ENCODE measurements at places on chromosomes 7 and 10.

- DNase-seq = no peak
Measured at GRCh38 chr7:36188906-36189305, 35.9 kb downstream of the EEPD1 start.

DNA sequence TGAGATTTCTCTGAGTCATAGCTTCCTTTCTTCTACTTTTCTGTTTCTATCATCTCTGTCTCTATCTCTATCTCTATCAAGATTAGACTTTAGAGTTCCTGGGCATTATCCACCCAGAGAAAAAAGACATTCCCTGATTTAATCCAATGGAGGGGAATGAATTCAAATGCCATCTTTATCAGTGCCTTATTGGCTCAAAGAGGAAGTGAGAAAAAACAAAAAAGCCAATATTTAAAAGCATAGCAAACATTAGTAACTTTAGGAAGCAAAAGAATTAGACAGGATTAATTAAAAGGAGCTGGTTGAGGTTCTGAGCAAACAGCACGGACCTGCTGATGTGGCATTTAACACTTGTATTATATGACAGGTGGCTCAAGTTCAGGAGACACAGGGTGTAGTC, 736.5 kb downstream of the REEP3 start:
- DNase-seq = no peak

DNA sequence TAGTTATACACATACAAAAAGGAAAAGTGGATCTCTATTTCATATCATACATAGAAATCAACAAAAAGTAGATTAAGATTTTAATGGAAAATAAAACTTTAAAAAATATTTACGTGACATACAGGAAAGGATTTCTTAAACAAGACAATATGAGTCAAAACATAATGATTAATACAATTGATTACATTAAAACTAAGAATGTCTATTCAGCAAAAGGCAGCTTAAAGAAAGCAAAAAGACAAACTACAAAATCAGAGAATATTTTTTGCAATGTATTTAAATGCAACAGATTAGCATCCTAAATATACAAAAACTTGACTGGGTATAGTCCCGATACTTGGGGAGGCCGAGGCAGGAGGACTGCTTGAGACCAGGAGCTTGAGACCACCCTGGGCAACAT, 50.5 kb downstream of the VAX1 start:
- no peak for DNase-seq

DNA sequence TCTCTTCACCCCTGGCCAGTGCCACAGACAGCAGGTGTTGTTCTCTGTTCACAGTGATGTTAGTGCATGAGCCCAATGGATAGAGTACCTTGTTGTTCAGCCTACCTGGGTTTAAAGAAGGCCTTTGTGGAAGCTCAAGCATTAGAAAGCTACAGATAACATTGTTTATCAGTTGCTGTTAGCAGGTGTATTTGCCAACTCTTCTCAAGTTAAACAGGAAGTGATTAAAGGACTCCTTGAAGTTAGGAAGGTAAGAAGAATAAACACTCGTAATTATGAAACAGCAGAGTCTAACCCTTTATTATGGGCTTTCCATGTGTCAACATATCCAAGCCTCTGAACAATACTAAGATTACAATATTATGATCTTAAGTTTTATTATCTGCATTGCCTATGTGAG, 25.9 kb downstream of the RGR start:
- no peak for DNase-seq

GRCh38 chr10:63204667-63205391, 71.7 kb downstream of the NRBF2 start:
- no peak for DNase-seq

- no peak for DNase-seq
Measured at GRCh38 chr10:89888321-89889070, 187.1 kb downstream of the KIF20B start.

DNA sequence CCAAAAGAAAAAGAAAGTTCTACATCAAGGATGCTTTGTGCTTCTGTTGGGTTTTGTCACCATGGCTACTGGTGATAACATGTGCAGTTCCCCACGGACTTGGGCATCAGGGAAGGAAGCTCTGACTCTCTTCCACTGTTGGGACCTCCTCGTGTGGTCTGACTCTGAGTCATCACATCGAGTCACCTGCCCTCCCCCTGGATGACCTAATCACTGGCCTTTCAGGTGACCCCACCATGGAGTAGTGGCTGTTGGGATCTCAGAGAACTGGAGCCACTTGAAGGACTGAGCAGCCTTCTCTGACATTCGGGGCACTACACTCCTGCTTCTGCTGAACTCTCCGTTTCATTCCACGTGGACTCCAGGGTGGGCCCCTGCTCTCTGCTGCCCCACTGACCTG, 60.8 kb upstream of the DOCK1 start:
- DNase-seq = no peak

DNA sequence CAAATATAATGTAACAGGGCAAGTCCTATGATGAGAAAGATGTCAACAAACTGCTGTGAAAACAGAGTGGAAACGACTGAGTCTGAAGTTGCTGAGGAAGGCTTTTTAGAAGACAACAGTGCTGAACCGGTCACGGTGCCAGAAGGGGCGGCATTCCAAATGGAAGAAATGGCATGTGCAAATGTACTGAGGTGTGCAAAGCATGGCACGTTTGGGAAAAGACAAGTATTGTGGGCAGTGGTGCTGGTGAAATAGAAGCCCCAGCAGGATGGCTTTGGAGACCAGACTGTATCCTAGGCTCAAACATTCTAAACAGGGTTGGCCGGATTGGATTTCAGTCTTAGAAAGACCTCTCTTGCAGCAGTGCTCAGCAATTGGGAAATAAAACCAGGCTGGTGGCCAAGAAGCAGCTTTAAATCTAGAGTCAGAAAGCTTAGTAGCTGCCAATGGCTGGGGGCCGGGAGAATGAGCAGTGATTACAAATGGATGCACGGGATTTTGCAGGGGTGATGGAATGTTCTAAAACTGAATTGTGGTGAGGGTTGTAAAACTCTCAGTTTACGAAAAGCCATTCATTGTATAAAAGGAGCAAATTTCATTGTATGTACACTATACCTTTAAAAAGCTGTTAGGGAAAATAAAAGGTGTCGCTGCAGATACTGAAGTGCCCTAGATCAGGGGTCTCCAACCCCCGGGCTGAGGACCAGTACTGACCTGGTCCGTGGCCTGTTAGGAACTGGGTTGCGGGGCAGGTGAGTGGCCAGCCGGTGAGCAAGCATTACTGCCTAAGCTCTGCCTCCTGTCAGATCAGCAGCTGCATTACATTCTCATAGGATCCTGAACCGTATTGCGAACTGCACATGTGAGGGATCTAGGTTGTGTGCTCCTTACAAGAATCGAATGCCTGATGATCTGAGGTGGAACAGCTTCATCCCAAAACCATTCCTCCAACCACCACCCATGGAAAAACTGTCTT, 141.6 kb downstream of the HIBADH start:
- DNase-seq = no peak

- no peak for DNase-seq
Measured at GRCh38 chr7:159027789-159028507, 116.7 kb downstream of the VIPR2 start.

DNA sequence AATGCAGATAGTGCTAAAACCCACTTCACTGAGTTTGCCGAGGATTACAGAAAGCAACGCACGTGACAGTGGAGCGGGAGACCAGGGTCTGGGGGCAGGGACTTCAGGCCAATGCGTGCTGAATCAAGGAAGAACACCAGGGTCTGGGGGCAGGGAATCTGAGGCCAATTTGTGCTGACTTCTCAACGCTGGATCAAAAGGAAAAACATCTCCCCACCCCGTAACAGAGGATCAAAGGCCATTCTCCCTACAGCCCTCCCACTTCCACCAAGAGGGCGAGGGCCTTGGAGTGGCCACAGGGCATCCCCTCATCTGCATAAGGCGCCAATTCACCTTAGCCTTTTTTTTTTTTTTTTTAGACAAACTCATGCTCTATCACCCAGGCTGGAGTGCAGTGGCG, 22.3 kb upstream of the BNIP3 start:
- no peak for DNase-seq

- no peak for DNase-seq
Measured at GRCh38 chr10:99913831-99914235, 95.9 kb downstream of the DNMBP start.

All from SJSA1 (cell line).